T-helper 9 cell (primary cell): ENCODE measurements at places on chromosomes 13 and 19.

DNA sequence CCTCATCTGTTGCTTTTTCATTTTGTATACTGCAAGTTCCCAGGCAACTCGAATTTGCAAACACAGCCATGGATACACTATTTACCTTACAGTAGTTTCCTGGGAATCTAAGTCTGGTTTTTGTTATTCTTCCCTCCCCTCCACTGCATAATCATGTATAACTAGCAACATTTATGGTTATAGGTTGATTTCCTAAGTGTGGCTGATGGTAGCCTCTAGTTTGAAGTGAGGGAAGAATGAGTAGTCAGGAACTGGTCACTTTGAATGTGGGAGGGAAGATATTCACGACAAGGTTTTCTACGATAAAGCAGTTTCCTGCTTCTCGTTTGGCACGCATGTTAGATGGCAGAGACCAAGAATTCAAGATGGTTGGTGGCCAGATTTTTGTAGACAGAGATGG, at the start of gene KCNRG:
Gene KCNRG (plus strand): TSS at position 187 of the 400 bp plus-strand sequence. CDS start 50 bp downstream, at position 237.
- DNase-seq, result no peak

GRCh38 chr19:54517483-54517882, 14.9 kb downstream of the LAIR2 start:
- peak; percentile 44 for DNase-seq

DNA sequence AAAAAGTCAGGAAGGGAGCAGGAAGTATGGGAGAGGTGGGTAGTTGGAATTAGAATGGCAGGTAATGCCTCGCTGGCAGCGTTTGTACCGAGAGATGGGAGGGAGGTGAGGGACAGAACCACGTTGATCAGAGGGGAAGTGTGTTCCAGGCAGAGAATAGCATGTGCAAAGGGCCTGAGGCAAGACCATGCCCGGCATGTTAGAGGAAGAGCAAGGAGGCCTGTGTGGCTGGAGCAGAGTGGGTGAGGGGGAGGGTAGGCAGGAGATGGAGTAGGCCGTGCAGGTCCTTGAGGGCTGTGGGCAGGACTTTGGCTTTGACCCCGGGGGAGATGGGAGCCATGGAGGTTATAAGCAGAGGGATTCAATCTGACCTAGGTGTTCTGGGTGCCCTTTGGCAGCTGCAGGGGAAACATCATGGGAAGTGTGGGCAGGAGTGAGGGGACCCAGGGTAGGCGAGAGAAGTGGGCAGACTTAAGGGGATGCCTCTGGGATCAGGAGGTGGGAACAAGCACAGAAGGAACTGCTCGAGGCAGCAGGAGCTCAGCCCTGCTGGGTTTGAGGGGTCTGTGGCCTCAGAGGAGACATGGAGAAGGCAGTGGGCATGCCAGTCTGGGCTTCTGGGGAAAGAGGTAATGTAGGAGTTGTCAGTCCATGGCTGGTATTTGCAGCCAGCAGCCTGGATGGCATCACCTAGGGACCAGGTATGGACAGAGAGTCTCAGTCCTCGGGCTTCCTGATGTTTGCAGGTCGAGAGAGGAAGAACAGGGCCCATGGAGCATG, 48.8 kb downstream of the CD320 start:
- no peak for DNase-seq

GRCh38 chr13:76890021-76890420, 3.8 kb upstream of the KCTD12 start:
- DNase-seq, result no peak

GRCh38 chr19:31255831-31256592, 93.2 kb downstream of the TSHZ3 start:
- DNase-seq, result no peak

GRCh38 chr13:42474954-42475353, 99.0 kb upstream of the TNFSF11 start:
- DNase-seq, result no peak

GRCh38 chr13:81048026-81048461, 707.1 kb upstream of the SPRY2 start:
- no peak for DNase-seq

GRCh38 chr13:49454388-49455006, 10.4 kb downstream of the SETDB2 start:
- DNase-seq, result no peak

DNA sequence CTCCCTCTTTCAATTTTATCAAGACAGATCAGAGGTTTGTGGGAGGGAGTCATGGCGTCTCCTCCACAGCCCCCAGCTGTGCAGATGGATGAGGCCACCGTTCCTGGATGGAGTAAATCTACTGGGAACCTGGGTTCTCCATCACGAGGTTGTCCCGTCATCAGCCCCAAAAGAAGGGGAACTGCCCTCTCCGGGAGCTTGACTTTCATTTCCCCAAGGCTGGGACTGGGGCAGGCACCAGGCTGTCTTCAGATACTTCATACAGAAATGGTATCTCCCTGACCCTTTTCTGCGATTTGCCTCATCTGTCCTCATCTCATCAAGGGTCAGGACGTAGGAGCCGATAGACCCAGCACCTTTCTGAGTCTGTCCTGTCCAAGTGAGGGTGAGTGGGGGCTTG, 9.8 kb downstream of the LILRB2 start:
- DNase-seq, result no peak
